ENCODE measurements at places on chromosomes 4 and X. TPM values are rescaled to one million over a fixed set of nuclear protein-coding genes. Genes with fewer than 3 reads are reported as not detected.

DNA sequence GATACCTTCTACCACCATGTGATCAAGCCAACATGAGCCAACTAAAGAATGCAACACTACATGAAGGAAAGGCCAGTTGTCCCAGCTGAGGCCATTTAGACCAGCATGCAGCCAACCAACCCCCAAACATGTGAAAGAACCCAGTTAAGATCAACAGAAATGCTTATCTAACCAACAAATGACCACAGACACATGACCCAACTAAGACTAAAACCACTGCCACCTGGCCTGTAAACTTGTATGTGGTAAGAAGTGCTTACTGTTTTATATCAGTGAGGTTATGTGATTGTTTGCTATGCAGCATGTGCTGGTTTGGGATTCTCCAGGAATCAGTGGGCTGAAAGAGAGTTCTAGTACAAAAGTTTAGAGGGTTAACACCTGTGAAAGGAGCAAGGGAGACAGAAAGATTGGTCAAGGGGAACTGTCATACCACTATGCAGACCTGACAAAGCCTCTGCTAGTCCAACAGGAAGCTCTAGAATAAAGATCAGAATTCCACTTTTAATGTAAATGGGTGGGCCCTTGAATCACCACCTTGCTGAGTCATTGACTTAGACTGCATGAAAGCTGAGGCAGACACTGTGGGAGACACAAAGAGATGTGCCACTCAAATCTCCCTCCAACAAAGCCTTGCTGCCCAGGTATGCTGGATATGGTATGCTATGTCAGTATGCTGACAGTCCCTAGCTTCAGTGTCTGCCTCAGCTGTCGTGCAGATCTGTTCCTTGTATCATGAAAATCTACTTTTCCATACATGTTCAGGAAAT is 6.1 kb upstream of the SH3D19 start:
- no peak overlapping the region for H3K4me3 ChIP-seq
- no peaks in the 10 kb centered on the region for H3K36me3 ChIP-seq
- no peak for DNase-seq
- H3K27ac ChIP-seq, result no peak overlapping the region

DNA sequence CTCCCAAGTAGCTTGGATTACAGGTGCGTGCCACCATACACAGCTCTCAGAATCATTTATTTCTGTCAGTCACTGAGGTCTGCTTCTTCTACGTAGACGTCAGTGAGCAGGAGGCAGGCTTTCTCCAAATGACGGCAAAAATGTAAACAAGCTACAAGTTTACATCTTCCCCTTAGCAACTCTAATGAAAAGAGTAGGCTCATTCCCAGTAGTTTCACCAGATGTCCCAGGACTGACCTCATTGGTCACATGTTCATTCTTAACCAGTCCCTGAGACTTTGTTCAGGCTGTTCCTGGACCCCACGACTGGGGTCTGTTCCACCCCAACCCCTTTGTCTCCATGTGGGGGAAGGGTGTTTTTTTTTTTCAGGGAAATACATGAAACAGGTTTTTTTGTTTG is 67.1 kb downstream of the TENM3 start:
- H3K27me3 ChIP-seq, result no peaks in the 10 kb centered on the region
- H3K4me3 ChIP-seq, result no peak overlapping the region
- H3K27ac ChIP-seq, result no peak overlapping the region
- no peaks in the 10 kb centered on the region for H3K4me1 ChIP-seq
- no peaks in the 10 kb centered on the region for H3K36me3 ChIP-seq

DNA sequence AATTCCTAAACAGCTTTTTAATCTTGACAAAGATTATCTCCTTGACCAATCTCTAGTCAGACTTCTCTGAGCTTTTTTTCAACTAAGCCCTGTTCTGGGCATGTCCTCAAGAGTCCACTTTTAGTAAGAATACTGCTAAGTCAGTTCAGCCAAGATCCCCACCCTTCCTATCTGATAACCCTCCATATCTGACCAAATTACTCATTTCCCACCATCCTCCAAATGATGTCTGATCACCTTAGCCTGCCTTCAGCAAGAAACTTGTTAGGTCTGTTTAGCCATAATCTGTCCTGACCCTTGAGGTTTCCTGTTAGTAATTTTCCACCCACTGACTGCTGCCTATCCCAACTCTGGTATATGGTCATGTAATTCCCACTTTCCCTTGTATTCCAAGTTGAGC is 65.2 kb downstream of the FAM13A start:
- H3K4me1 ChIP-seq, result no peaks in the 10 kb centered on the region
- DNase-seq, result no peak
- H3K36me3 ChIP-seq, result peaks cover 2% of the 10 kb centered on the region
- no peaks in the 10 kb centered on the region for H3K27me3 ChIP-seq
- no peak overlapping the region for H3K27ac ChIP-seq
- H3K4me3 ChIP-seq, result no peak overlapping the region

DNA sequence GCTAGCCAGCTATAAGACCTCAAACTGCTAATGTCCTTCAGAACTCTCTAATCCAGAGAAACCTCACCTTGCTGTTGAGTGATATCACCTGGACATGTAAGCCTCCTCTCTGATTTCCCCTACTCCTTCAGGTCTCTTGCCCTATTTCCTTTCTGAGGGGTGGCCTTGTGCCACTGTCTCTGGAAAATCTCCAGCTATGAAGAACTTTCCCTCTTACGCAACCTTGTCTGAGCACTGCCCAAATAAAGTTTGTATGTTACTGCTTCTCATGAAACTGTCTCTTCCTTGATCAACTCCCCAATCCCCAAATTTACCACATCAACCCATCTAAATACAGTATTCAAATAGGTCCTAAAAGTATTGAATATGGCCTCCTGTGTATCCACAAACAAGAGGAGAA is 53.5 kb upstream of the VEGFD start:
- H3K27ac ChIP-seq, result no peak overlapping the region
- H3K4me1 ChIP-seq, result no peaks in the 10 kb centered on the region
- H3K4me3 ChIP-seq, result no peak overlapping the region
- no peaks in the 10 kb centered on the region for H3K27me3 ChIP-seq
- no peaks in the 10 kb centered on the region for H3K36me3 ChIP-seq

DNA sequence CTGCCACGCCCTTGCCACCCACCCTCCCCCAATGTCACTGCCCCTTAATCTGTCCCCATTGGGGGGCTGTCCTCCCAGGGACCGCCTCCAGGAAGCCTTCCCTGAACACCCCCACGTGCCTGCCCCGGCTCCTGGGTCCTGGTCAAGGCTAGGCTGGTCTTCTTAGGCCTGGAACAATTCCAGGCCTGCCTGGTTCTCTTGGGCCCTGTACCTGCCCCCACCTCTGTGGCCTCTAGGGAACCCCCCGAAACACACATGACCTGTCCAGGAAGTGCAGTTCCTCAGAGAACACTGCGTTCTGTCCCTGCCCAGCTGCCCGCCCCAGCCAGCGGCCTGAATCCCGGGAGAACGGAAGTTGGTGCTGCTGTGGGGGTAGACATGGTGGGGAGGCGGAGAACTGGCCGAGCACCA is 5.1 kb downstream of the MXD4 start:
- peaks cover 71% of the 10 kb centered on the region for H3K4me1 ChIP-seq
- H3K4me3 ChIP-seq, result no peak overlapping the region
- peak; percentile 77 for DNase-seq

Gene WDFY3
- total RNA-seq, result 244 TPM

Gene SSX5
- total RNA-seq, result not detected

Gene SPATA4
- total RNA-seq, result 0.57 TPM

Gene PGRMC2
- total RNA-seq, result 58.7 TPM

Data from suprapubic skin (tissue), 4 donors.